B cell (primary cell): ENCODE measurements at places on chromosomes 11 and 22. TPM values are rescaled to one million over a fixed set of nuclear protein-coding genes. Genes with fewer than 3 reads are reported as not detected.
A peak's percentile ranks its signal among the peaks of the same experiment; 100 is the strongest.

The MS4A12 gene
- total RNA-seq, result not detected in 2 replicates

DNA sequence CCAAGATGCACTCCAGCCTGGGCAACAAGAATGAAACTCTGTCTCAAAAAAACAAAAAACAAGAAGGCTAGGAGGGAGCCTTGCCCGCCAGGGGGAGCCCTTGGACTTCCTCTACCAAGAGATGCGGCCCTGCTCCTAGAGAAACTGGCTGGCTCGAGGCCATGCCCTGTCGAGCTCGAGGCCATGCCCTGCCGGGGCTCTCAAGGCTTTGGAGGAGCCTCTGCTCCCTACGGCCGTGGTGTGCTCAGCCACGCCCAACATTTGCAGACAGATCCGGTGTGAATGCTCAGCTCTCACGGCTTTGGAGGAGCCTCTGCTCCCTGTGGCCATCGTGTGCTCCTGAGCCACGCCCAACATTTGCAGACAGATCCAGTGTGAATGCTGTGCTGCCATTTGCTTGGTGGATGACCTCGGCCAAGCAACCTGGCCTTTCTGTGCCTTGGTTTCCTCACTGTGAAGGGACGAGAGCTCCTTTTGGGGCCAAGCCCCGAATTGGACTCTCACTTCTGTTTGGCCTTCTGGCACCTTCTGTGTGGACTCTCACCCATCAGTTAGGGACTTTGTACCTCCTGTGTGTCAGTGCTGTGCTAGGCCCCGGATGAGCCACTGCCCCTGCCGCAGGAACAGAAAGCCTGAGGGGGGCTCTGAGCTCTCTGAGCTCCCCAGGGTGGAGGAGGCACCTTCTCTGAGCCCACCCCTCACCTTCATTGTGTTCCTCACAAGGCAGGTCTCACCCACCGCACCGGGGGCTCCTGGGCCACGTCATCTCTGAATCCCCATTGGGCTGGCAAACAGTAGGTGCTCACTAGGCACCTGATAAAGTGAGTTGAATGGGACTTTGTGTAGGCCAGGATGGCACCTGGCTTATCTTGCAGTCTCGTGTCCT is 14.1 kb downstream of the C11orf24 start:
- DNase-seq, result peak; percentile 91

GRCh38 chr22:20425566-20426258 is 11.9 kb downstream of the SCARF2 start:
- no peak for DNase-seq

DNA sequence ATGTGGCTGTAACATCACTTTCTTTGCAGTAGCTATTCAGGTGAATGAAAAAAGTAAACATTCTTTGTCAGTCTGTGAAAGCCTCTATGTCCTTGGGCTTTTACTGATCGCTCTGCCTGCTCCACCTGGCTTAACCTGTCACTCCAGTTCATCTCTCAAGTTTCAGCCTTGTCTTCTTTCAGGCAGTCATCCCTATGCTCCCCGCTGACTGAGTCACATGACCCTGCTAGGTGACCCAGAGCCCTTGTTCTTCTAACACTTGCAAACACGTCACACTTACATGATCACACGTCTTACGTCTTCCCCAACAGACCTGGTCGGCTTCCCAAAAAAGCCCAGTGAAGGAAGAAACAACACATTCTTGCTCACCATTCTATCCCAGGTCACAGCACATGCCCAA is 499.3 kb upstream of the TENM4 start:
- no peak for DNase-seq

DNA sequence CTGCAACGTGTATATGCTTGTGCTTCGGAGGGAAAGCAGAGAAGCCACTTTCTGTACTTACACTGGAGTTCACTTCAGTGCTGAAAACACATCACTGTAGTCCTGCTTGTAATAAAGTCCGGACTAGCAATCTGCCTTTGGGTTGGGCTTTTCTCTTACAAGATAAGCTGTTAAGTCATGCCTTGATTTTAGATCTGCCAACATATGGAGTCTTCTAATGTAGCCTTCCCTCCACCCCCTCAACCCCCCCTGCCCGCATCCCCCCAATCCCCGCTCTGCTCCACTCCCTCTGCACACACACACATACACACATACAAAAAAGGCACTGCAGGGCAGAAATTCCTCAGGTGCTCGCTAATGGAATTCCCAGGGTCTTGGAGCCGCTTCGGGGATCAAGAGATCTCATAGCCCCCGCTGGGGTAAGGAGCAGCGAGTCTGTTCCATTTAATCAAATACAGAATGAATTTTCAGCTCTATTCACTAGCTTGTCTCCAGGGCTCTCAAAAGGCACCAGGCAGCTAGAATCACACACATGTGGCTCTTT is 3.4 kb downstream of the CDON start:
- DNase-seq, result no peak

GRCh38 chr22:38652859-38653258 is 3.3 kb downstream of the FAM227A start:
- DNase-seq, result peak; percentile 23

DNA sequence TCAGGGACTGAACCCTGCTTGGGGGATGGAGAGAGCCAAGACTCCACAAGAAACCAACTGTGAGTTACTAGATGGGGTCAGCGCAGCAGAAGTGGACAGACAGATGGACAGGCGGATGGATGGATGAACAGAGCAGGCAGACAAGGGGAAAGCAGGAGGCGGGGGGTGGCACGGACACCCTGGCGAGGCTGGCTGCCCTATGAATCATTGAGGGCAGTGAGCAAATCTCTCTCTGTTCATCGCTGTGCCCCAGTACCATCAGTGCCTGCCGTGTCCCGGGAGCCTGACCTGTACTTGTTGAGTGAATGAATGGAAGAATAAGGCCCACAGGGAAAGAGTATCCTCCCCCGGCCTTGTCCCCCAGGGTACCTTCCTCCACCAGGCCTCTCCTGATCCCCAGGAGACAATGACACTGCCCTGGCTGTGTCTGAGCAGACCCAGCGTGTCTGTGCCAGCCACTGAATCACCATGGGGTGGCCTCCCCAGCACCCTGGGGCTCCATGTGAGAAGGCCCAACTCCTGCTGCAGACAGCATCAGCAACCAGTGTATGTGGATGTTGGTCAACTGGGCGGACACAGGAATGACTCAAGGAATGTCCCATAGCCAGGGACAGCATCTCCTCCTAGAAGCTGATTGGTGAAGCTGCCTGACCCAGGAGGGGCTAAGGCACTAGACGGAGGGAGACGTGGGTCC is 5.1 kb upstream of the KLHL35 start:
- no peak for DNase-seq

DNA sequence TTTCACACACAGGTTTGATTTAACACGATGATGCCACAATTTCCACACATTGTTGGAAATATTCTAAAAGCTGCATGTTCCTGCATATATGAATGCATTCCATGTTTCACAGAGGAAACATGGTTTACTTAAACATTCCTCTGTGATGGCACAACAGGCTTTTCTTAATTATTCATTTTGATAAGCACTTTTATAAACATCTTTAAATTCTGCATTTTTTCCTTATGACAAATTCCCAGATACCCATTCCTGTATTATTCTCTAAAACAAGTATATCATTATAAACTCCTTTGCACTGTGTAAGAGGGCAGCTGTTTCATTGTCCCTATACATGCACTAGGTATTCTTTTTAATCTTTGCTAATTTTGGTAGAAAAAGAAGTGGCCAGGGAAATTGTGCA is 532.3 kb downstream of the SOX6 start:
- no peak for DNase-seq

The TSPAN18 gene
- 1.6 and 2.0 TPM in 2 replicates for total RNA-seq

- no peak for DNase-seq
Measured at GRCh38 chr22:44632541-44633396, 69.2 kb upstream of the PRR5 start.

DNA sequence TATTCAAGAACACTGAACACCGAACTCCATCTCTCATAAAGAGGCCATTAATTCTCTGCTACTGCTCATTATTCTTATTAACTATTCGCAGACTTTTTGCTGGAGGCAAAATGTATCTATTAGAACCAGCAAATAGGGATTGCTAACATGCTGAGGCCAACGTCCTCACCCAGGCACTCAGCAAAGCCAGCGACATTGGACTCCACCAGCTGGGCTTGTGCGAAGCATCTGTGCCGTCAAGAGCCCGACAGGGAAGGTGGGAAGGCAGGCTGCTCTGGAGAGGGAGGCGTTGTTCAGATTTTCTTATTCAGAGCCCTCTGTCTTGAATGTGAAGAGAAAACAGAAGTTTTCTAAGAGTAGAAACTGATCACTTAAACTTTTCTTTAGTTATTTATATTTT is 615.6 kb upstream of the KIRREL3 start:
- no peak for DNase-seq

The CHRM1 gene
- not detected in 2 replicates for total RNA-seq

- no peak for DNase-seq
Measured at GRCh38 chr11:86070142-86071056, 1.5 kb upstream of the PICALM start.
